AG20443 (cell line): ENCODE measurements at places on chromosomes 3 and 15.

- DNase-seq: no peak
These were observed 108.9 kb upstream of the THBS1 start for GRCh38 chr15:39471785-39472574.

GRCh38 chr15:46301291-46301690, 666.5 kb downstream of the SQOR start:
- no peak for DNase-seq

GRCh38 chr3:46429250-46429649, 22.2 kb downstream of the CCRL2 start:
- DNase-seq: no peak

DNA sequence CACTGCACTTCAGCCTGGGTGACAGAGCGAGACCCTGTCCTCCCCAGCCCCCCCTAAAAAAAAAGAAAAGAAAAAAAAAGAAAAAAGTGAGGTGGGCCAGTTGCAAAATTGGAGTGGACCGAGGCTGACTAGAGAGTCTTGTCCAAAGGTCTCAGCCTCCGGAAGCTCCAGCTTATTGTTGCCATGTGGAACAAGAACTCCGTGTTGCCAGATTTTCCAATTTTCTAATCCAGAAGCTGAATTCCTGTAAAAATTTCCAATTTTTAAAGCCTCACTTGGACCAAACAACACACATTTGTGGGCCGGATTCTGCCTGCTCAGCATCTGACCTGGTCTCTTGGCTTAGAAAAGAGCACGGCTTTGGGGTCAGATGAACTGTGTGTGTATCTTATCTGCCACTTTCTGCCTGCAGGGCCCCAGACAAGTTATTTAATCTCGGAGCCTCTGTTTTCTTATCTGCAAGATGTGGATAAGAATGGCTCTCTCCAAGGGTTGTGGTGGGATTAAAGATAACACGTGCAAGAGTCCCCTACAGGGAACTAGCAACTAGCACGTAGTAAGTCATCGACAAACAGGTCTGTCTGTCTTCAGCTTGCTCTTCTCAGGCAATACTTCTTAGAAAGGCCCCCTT, 73.7 kb upstream of the TLE3 start:
- no peak for DNase-seq

- no peak for DNase-seq
These were observed 8.8 kb downstream of the STARD9 start for GRCh38 chr15:42584031-42584765.

- peak; percentile 76 for DNase-seq
These were observed 19.8 kb upstream of the CELF6 start for GRCh38 chr15:72339777-72340177.

DNA sequence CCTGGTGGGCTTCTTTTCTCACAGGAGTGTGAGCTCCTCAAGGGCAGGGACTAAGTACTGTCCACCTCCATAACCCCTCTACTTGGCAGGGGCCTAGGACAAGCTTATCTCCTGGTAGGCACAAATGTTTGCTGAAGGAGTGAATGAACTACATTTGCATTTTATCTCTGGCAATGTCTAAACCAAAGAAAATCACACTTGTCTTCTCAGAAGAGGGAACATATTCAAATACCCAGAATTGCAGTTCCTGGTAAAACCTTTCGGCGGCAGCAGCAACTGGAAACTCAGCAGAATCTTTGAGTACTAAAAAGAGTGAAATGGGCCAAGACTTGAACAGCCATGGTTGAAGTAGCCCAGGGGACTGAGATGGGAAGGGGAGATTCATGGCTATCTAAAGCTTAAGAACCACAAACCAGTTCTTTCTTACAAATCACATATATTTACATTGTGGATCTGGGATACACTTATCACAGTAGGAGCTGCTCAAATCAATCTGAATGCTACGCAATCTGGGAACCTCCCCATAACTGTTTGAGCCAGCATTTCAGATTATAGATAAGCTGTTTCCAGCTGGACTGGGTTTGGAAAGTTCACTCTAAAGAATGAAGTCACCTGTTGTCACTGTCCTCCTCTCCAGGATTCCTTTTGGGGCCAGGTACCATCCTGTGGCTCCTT, 18.7 kb upstream of the PTPN9 start:
- DNase-seq: peak; percentile 54

GRCh38 chr3:148372206-148372875, 325.4 kb upstream of the AGTR1 start:
- peak; percentile 6 for DNase-seq

GRCh38 chr15:26438718-26439117, 334.1 kb downstream of the GABRB3 start:
- no peak for DNase-seq

DNA sequence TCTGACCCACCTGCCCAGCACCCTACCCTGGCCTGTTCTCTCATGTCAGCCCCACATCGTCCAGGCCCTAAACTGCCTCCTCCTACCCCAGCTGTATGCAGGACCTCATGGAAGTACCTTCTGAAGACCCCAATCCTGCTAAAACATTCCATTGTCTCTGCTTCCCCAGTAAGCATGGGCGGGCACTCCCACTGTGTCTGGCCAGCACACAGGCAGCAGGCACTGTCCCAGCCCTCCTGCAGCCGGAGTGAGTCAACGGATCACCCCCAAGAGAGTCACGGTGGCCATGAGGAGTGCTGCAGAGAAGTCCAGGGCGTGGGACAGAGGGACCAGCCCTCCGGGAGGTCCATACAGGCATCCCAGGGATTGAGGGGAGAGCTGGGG, 36.4 kb upstream of the SLCO2A1 start:
- no peak for DNase-seq

DNA sequence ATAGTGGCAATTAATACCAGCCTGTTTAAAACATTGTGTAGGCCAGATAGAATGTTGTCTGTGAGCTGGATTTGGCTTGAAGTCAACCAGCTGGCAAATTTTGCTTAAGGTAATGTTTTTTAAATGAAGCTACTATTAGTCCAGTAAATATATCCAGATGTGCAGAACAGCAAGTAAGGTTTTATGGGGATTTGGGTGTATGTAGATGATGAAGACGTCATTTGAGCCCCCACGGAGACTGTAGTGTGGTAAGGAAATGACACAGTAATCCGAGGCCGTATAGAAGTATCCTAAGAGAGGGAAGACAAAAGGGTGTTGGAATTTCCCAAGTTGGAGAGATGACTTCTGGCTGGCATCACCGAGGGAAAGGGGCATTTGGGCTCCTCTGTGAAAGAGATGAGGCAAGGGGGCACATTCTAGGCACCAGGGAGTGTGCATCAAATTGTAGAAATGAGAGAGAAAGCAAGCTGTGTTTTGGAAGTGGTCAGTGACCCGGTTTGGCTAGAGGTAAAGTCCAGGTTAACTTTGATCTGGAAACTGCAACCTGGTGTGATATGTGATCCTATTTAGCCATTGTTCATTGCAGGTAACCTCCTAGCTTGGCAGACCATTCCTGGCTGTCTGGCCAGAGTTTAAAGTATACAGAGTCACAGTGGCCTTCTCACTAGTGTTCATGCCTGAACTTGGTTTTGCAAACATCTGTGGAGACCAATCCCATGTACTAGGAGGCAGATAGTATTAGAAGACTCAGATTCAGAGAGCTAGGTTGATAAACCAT, 104.2 kb downstream of the ITPR1 start:
- no peak for DNase-seq

GRCh38 chr15:29731865-29732264, 90.4 kb downstream of the TJP1 start:
- no peak for DNase-seq

DNA sequence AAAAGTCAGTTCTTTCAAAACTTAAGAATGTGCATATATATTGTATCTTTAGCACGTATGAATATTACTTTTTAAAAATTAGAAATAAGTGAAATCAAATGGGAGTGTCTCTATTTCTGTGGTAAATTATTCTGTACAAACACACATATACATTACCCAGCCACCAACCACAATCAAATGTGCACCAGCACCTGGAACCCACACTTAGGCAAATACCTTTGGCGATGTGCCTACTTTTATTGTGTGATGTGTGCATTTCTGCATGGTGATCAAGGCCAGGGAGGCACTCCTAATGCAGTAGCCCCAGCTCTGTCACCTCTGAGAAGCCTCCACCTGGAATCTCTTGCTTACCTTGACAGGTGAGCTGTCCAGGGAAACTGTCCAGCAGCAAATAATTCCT, 76.9 kb downstream of the PIK3R4 start:
- DNase-seq: no peak

DNA sequence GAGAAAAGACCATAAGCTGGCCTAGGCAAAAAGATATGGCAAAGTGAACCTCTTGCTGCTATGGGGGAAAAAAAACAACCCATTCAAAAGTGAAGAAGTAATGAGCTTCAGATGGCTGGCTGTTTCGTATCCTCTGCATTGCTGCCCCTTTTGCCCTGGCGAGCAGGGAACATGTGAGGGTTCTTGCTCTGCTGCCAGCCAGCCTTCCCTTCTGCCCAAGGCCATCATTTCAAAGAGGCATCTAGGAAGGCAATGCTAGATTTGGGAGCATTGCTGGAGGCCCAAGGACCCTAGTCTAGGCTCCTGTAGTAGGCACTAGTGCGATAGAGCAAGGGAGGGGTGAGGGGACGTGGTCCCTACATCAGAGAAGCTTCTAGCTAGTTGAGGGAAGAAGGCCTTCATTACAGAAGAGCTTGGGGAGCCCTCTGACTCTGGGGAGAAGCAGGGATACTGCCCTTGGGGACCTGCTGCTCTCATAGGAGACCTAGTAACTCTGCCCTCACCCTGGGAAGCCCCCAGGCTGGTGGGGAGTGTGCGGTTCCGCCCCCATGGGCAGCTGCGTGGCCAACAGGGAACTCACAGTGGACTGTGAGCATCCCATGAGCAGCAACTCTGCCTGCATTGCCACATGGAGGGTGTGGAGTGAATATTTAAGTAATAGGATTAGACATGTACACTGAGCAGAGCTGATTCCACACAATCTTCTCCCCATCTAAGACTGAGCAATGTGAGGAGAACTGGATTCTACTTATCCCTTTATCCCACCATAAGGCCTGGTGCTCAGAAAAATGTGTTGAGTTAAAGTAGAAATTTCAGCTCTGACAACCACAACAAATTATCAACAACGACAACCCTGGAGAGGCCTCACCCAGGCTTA, 21.3 kb downstream of the ITGA11 start:
- DNase-seq: no peak

GRCh38 chr3:39108200-39108710, 775 bp downstream of the TTC21A start:
- no peak for DNase-seq

DNA sequence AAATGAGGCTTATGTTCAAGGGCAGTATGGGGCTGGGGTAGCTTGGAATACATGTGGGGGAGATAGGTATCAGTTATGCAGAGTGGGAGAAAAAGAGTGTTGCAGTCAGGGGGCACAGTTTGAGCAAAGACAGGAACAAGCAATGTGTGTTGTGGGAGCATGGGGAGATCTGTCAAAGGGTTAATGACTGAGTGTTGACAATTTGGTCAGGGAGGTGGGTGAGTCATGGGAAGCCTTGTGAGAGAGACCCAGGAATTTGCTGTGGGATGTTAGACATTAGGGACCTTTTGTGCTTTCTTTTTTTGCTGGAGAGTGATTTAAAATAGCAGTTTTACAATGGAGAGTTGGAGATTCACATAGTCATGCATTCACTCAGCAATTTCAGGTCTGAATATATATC, 221.6 kb upstream of the NR2E3 start:
- peak; percentile 27 for DNase-seq

DNA sequence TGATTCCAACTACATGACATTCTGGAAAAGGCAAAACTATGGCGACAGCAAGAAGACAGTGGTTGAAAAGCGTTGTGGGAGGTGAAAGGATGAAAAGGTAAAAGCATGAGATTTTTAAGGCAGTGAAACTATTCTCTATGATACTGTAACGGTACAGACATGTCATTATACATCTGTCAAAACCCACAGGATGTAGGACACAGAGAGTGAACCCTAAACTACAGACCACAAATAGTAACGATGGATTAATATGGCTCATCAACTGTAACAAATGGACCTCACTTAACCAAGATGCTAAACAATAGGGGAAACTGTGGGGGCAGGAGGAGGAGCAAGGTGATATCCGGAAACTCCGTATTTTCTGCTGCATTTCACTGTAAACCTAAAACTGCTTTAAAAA, 39.1 kb downstream of the MYO9A start:
- no peak for DNase-seq

DNA sequence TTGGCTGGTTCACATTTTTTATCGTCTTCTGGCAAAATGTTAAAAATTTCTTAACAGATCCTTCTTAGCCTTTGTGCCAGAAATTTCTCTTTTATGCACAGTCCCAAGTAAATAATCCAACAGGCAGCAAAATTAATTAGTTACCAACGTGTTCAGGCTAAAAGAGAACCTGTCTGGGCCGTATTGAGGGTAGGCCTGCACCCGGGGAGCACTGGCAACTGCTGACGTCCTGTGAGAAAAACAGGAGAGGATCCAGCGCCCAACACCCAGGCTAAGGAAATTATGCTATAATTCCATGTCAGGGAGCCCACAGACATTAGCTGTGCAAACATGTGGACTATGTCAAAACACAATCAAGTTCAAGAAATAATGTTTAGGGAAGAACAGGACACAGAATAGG, 30.7 kb upstream of the CSTA start:
- no peak for DNase-seq

DNA sequence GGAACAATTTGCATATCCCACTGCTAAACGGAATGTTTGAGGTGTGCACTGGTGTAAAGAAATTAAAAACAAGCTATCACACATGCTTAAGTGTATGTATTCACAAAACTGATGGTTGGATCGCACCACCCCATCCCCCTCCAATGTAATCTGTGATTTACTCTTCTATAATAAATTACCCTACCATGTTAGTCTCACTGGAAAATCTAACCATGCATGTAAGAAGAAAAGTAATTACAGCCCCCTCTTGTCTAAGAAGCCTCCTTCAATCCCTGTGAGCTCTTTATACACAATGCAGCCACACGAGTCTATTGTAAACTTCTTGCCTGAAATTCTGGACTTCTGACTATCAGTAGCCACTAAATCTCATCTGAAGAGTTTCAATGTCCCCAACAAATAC, 173.6 kb downstream of the ZBTB20 start:
- DNase-seq: no peak

- peak; percentile 68 for DNase-seq
These were observed 171.8 kb downstream of the WDR76 start for GRCh38 chr15:43998607-43999006.

DNA sequence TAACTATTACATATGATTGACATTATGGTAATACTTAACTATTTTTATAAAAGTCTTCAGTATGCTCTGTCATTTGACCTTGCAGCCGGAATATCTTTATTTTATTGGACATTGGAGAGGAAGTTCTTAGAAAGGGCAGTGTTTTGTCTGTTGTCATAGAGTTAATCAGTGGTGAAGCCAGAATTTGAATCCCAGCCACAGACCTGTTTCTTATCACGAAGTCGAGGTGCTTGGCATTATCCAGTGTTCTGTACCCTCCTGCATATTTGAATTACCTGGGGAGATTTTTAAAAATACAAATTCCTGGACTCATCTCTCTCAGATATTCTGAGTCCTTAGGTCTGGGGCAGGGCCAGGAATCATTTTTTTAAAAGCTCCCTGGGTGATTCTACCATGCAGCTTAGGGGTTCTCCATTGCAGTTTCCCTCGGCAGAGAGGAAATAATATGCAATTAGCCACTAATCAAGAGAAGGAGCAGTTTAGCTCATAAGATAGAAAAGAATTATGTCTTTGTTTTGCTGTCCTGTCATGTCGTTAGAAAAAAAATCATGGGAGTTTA, 195.6 kb upstream of the CFAP20DC start:
- DNase-seq: no peak

GRCh38 chr3:72661115-72661457, 187.2 kb downstream of the SHQ1 start:
- peak; percentile 90 for DNase-seq
